ENCODE measurements at places on chromosomes 3 and 15.

DNA sequence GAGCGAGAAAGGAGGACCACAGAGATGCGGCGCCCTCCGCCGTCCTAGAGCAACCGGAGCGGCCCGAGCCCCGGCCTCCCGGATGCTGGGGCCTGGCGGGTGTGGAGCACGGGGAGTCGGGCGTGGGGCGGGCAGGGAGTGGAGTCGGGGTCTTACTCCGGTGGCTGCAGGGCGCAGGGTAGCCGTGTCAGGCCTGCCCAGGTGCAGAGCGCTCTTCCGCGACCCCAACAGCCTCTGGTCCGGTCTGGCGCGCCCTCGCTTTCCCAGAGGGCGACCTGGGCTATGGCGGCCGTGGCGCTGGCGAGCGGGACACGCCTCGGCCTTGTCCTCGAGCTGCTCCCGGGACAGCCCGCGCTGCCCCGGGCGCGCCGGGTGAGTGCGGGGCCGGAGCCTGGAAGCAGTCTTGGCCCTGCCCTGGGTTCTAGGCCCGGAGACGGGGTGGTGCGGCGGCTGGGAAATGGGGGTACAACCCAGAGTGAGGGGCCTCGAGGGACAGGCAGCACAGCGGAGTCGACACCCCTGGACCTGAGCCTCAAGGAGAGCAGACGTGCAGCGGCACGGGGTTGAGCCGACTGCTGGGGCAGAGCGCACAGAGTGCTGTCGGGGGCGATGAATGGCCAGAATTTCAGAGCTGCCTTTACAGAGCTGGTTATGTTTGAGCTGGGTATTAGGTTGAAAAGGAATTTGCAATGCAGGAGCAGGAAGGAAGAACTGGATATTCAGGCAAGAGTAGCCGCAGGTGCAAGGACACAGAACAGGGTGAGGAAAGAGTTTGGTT, at the start of gene ZNF662:
Gene ZNF662, plus strand, starts transcription at position 73 of the 778 bp plus-strand sequence. CDS start 1,973 bp downstream, outside the sequence.
- no peak for DNase-seq

- DNase-seq: no peak
Observed at GRCh38 chr3:180073561-180073960, 36.8 kb upstream of the PEX5L start.

DNA sequence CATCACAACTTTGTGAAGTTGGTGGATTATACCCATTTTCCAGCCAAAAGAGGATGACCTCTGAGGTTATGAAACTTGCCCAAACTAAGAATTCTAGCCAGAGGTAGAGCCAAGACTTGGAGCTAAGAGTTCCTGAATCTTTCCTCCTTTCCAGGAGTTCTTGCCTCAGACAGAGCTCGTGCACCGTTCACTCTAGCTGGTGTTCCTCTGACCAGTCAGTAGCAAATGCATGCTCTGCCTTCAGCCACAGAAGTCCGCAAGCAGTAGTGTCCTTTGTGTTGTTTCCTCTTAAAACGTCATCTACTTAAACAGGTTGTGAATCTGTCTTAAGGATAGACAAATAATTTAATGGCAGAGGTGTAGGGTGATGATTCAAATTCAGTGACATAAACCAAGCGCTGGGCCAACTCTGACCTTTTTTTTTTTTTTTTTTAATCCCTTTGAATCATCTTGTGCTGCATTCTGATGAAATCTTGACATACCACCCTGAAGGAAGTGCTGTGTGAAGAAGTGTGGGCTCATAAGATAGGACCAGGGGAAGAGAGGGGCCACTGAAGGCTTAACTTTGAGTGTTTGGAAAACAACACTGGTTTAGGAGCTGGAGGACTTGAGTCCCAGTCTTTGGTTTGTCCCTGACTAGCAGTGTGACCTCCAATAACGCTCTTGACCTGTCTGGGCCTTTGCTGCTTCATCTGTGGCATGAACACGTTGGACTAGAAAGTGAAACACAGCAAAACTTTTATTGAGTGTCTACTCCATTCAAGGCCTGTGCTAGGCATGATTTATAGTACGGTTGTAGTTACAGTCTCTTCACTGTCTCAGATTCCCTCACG, 53.4 kb downstream of the ITPR1 start:
- no peak for DNase-seq

DNA sequence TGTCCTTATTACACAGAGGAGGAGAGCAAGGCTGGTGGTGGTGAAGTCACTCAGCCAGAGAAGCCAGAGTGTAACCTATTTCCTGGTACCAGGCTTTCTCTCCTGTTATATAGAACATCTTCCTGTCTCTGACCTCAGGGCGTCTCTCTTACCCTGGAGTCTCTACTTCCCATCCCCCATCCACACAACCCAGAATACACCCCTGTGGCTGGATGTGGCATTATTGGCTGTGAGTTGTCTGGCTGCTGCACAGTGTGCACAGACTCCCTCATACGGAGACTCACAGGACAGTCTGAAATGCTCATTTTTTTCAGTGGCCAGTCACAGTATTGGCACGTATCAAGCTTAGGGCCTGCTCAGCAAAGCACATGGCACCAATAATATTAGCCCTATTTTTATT, 8.6 kb downstream of the PODXL2 start:
- DNase-seq: no peak

DNA sequence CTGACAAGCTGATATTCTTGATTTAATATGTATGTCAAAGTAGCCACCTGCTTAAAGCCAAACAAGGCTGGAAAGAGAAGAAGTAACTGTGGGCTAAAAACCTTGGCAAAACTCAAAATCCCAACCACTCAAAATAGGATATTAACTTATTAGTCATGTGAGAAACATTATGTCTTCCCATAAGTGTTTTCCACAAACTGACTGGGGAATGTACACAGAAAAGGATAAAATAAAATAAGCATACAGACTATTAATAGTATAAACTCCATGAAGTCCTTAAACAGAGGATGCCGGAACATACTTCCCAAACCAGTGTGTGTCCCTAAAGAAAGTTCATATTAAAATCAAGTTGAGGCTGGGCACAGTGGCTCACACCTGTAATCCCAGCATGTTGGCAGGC, 263.7 kb upstream of the THBS1 start:
- no peak for DNase-seq

DNA sequence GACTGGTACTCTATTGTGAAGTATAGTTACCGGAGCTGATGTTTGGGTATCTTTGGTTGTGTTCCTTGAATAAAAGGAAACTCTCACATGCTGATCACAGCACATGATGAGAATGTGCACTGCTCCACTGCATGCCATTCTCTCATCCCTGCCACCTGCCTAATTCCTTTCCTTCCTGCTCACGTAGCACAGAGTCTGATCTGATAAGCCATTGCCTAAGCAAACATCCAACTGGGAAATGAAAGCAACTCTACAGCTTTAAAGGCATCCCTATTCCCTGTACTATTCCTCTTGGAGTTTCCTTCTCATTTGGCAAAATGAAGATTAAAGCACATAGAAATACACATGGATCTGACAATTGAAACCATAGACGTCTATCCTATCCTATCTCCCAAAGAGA, 359.8 kb downstream of the C3orf38 start:
- DNase-seq: no peak

Data from NCI-H446 treated with DMSO at 0.1 percent for 48 hours (cell line).